ENCODE measurements at places on chromosomes 1 and 21. TPM values are rescaled to one million over a fixed set of nuclear protein-coding genes. Genes with fewer than 3 reads are reported as not detected.

DNA sequence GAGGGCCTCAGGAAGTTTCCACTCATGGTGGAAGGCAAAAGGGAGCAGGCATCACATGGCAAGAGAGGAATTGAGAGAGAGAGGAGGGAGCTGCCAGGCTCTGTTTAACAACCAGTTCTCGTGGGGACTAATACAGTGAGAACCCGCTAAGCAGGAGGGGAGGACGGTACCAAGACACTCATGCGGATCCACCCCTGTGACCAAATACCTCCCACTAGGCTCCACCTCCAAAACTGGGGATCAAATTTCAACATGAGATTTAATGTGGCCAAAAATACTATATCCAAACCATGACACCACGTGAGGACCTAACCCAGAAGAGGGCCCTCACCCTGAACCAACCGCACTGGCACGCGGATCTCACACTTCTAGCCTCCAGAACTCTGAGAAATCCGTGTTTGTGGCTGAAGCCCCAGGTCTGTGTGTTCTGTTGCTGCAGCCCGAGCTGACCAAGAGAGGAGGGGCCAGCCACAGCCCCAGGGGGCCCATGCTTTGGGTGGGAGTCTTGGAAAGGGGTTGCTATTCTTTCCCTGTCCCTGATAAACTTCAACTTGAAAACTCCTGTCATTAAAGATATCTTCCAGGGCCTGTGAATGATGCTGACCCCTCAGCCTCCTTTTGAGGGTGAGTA, 32.0 kb downstream of the TRIM67 start:
- H3K27ac ChIP-seq = no peak overlapping the region
- no peaks in the 10 kb centered on the region for H3K36me3 ChIP-seq
- H3K4me3 ChIP-seq = no peak overlapping the region
- no peak for DNase-seq
- H3K4me1 ChIP-seq = no peaks in the 10 kb centered on the region

DNA sequence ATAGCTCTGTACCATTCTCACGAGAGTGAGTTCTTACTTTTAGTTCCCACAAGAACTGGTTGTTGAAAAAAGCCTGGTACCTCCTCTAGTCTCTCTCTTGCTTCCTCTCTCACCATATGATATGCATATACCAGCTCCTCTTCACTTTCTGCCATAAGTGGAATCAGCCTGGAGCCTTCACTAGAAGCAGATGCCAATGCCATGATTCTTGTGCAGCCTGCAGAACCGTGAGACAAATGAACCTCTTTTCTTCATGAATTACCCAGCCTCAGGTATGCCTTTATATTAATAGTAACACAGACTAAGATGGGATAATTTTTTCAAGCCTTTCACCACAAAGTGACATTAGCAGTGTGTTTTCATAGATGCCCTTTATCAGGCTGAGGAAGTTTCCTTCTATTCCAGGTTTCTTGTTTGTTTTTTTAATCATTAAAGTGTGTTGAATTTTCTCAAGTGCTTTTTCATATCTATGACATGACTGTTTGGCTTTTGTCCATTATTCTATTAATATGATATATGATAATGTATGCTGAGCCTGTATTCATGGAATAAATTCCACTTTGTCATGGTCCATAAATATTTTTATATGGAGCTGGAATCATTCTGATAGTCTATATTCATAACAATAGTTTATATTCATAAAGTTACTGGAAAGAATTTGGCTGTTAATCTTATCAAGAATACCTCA, 40.7 kb upstream of the C1orf185 start:
- DNase-seq = no peak
- H3K36me3 ChIP-seq = no peaks in the 10 kb centered on the region
- H3K27me3 ChIP-seq = no peaks in the 10 kb centered on the region
- H3K4me1 ChIP-seq = no peaks in the 10 kb centered on the region
- H3K4me3 ChIP-seq = no peak overlapping the region
- no peak overlapping the region for H3K27ac ChIP-seq

- no peak for DNase-seq
- no peaks in the 10 kb centered on the region for H3K27me3 ChIP-seq
- H3K4me3 ChIP-seq = no peak overlapping the region
- H3K27ac ChIP-seq = no peak overlapping the region
Measured at GRCh38 chr1:67540733-67541125, 110.5 kb upstream of the SERBP1 start.

- H3K4me3 ChIP-seq = no peak overlapping the region
Measured at GRCh38 chr1:89604414-89604735, 28.5 kb upstream of the LRRC8C start.

GRCh38 chr1:109243221-109243620, 6.1 kb upstream of the CELSR2 start:
- H3K27me3 ChIP-seq = no peaks in the 10 kb centered on the region
- no peak overlapping the region for H3K27ac ChIP-seq
- H3K36me3 ChIP-seq = peaks cover 10% of the 10 kb centered on the region
- no peak for DNase-seq
- no peaks in the 10 kb centered on the region for H3K4me1 ChIP-seq

DNA sequence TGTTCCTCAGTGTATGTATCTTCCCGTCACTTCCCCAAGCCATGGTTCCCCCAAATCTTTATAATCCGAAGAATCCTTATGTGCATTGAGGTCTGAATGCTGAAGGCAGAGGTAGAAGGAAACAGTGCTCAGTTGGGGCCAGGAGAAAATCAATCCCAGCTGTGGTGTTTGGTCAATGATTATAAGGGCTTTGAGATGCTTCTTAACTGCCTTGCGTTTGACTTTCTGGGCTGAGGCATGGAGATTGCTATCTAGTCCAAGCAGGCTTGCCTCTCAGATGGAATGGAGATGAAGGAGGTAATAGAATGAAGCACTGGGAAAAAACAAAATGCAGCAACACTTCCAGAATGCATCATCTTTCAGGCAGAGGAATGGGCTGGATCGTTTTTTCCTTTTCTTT, 3.6 kb upstream of the MAP1LC3C start:
- H3K4me1 ChIP-seq = no peaks in the 10 kb centered on the region
- H3K27me3 ChIP-seq = peaks cover 2% of the 10 kb centered on the region
- no peak for DNase-seq
- no peak overlapping the region for H3K27ac ChIP-seq
- no peak overlapping the region for H3K4me3 ChIP-seq
- H3K36me3 ChIP-seq = no peaks in the 10 kb centered on the region

GRCh38 chr1:32195972-32196823, 4.2 kb upstream of the CCDC28B start:
- no peaks in the 10 kb centered on the region for H3K27me3 ChIP-seq
- no peak overlapping the region for H3K4me3 ChIP-seq
- peaks cover 73% of the 10 kb centered on the region for H3K36me3 ChIP-seq
- H3K4me1 ChIP-seq = peaks cover 33% of the 10 kb centered on the region
- DNase-seq = no peak
- H3K27ac ChIP-seq = no peak overlapping the region

DNA sequence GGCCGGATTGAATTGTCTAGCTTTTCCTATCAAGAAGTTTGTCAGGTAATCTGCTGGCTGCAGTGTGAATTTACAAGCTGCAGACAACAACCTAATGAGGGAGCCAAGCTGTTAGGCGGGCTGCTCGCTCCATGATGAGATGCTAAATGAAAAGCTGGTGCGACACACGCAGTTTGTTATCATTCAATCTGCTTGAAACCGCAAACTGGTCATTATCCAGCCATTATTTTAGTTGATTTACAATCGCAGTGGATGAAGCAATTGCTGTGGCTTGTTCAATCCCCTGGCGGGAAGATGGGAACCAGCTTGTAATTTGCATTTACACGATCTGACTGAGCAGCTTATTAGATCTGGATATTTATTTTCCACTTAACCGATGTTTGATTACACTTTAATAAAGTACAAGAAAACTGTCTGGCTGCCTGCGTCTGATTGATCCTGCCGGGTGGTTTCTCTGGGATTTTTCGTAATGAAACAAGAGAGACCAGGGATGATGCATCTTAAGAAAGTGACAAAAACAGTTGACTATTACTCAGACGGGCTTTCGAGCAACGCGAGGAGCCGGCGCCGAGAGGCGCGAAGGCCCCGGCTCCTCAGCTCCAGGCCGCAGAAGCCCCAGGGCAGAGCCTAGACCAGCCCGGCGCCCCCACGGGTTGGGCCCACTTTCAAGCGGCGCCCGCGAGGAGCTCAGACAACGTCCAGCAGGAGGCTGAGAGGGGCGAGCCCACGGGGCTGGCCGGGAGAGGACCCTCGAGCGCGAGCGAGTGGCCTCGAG, 118.0 kb upstream of the BARHL2 start:
- H3K4me3 ChIP-seq = no peak overlapping the region
- peaks cover 57% of the 10 kb centered on the region for H3K27me3 ChIP-seq
- no peak for DNase-seq
- H3K36me3 ChIP-seq = no peaks in the 10 kb centered on the region

DNA sequence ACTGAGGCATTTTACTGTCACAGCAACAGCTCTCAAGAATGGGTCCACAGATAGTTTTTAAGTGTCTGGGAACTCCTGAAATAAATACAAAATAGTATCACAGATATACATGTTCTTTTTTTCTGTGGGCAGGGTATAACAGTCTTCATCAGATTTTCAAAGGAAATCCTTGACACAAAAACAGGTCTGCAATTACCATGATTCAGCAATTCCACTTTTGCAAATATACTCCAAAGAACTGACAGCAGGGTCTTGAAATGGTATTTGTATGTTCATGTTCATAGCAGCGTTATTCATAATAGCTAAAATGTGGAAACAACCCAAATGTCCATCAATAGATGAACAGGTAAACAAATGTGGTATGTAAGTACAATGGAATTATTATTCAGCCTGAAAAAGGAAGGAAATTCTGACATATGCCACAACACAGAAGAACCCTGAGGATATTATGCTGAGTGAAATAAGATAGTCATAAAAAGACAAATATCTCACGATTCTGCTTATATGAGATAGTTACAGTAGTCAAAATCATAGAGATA, 85.0 kb downstream of the EPS15 start:
- H3K36me3 ChIP-seq = no peaks in the 10 kb centered on the region
- H3K27ac ChIP-seq = no peak overlapping the region
- no peaks in the 10 kb centered on the region for H3K27me3 ChIP-seq
- no peak for DNase-seq
- no peaks in the 10 kb centered on the region for H3K4me1 ChIP-seq

DNA sequence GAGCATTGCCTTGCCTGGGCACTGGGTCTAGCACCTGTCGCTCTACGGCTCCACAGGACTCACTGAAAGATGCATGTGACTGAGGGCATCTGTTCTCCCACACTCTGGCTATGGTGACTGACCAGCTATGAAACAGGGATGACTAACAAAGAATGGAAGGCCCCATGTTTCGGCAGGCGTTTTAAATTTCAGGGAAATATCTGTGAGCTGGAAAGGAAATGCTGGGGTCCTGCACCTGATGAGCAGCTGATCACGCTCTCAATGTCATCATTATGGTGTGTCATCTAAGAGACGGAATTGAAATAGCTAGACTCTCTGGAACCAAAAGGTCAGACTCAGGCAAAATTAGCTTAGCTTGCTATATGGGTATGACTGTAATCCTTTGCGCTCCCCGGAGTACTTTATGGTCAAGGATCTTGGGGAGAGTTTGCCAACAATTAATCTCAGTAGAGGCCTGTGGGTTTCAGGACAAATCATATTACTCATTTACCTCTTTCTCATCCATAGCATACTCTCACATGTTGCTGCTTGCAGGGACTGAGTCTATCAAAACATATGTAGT, 24.5 kb upstream of the PALMD start:
- no peaks in the 10 kb centered on the region for H3K36me3 ChIP-seq
- no peak overlapping the region for H3K4me3 ChIP-seq
- no peaks in the 10 kb centered on the region for H3K27me3 ChIP-seq
- H3K27ac ChIP-seq = no peak overlapping the region

- peaks cover 8% of the 10 kb centered on the region for H3K27me3 ChIP-seq
- no peak for DNase-seq
- no peak overlapping the region for H3K27ac ChIP-seq
Measured at GRCh38 chr1:42463921-42464320, 835 bp downstream of the CCDC30 start.

DNA sequence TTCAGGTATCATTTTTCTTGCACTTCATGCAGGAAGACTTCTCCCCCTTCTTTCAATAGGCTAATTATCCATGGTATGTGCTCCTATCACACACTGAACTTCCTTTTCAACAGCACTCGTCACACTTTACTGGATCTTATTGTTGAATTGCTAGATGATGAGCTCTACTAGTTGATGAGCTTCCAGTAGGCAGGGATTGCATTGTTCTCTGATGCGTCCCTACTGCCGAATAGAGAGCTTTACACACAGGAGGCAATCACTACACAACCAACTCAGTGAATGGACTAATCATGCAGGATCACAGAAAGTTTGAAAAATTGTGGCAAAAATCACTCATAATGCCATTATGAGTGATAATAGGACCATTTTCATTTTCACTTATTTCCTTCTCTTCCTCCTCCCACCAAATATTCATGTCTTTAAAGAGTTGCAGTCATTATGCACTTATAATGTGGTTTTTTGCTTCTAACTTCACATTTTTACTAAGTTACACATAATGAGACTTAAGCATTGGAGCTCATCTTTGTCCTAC, 128.1 kb upstream of the ZNF648 start:
- no peak for DNase-seq
- H3K36me3 ChIP-seq = no peaks in the 10 kb centered on the region
- H3K27ac ChIP-seq = no peak overlapping the region

DNA sequence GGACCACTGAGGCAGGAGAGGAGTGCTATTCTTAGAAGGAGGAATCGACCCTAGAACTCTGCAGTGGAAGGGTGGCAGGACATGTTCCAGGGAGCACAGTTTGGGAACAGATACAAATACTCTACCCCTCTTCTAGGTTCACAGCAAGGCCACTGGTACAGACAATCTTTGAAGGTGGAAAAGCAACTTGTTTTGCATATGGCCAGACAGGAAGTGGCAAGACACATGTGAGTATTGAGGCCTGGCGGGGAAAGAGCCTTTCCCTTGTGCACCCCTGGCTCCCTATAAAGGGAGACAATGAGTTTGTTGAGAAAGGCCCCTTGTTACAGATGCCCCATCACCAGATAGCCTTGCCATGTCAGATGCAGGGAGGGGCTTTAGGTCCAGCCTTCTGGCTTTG, 17.8 kb downstream of the KIF2C start:
- H3K27me3 ChIP-seq = no peaks in the 10 kb centered on the region
- no peak for DNase-seq
- no peaks in the 10 kb centered on the region for H3K4me1 ChIP-seq
- no peak overlapping the region for H3K4me3 ChIP-seq

Gene AGO3
- 16.5 TPM for total RNA-seq

Gene GNG4
- 3.1 TPM for total RNA-seq

Gene CRNN
- total RNA-seq = 0.05 TPM

Gene CD52
- total RNA-seq = 1,020 TPM

Gene IKBKE
- 23.9 TPM for total RNA-seq

Gene HTR6
- total RNA-seq = not detected

Measured in thymus (tissue), 14 donors.